IMR-90 (cell line): ENCODE measurements at places on chromosomes 5 and 9. TPM values are rescaled to one million over a fixed set of nuclear protein-coding genes. Genes with fewer than 3 reads are reported as not detected.

DNA sequence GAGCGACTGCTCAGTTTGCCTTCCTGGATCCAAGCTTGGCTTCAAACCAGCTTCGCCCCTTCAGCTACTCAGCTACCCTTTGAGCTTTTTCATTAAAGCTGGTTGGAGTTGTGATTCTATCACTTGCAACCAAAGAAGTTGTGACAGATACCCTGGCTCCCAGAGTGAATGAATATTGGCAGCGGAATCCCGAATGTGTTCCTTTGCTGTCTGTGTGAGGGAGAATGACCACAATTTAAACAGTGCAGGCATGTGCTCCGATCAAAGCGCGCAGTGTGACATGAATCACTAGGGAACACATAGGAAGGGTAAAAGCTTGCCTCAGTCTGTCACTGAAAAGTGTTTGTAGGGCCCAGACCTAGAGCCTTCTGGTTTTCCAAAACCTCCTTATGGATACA is 6.6 kb upstream of the AFAP1L1 start:
- no peak for DNase-seq

GRCh38 chr9:93644397-93645088 is 68.2 kb downstream of the PHF2 start:
- no peak for DNase-seq

OTP gene
- not detected in 2 replicates for total RNA-seq

PPP2R2B gene
- total RNA-seq, result not detected in 2 replicates

MARCOL gene
- total RNA-seq, result not detected in 2 replicates

SLCO4C1 gene
- not detected in 2 replicates for total RNA-seq
